ENCODE measurements at places on chromosomes 2 and 18.
A peak's percentile ranks its signal among the peaks of the same experiment; 100 is the strongest.

DNA sequence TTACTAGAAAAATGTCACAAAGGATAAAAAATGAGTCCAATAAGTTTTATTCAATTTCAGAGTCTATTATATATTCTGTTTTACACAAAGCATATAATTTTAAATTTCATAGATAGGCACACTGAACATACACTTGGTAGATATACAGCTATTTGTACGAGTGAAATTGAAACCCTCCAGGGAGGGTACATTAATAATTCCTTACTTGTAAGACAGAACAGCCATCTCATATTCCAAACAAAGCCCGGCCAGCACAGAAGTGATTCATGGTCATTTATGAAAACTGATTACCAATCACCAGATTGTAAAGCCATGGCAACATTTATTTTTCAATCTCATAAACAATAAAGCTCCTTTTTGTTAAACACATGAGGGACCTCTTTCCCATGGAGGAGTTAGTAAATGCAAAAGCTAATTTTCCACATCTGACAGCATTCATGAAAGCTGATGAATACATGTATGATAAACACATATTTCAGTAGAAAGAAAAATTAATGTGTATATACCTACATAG is 190.6 kb downstream of the TDRD15 start:
- DNase-seq, result peak; percentile 39

- DNase-seq, result no peak
These were observed 61.8 kb downstream of the FMNL2 start for GRCh38 chr2:152396763-152397162.

GRCh38 chr2:45229411-45229810 is 220.2 kb upstream of the SIX2 start:
- no peak for DNase-seq

- no peak for DNase-seq
These were observed 295.9 kb upstream of the CRIM1 start for GRCh38 chr2:36059691-36060090.

DNA sequence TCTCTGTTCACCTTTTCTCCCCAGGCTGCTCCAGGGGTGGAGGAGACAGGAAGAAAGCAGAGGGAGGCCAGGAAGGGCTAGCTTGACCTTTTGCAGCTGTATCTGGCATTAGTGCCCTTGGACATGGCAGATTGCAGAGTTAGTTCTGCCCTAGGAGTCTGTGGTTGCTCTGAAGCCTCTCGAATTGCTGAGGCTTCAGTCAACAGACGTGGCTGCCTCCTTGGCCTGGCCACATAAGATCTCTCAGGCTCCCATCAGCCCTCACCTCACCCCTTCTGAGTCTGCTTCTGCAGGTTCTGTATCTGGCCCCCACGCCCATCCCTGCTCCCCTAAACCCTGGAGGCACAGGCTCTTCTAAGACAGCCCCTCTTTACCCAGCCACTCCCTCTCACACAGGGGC is 18.2 kb upstream of the PLB1 start:
- DNase-seq, result no peak

DNA sequence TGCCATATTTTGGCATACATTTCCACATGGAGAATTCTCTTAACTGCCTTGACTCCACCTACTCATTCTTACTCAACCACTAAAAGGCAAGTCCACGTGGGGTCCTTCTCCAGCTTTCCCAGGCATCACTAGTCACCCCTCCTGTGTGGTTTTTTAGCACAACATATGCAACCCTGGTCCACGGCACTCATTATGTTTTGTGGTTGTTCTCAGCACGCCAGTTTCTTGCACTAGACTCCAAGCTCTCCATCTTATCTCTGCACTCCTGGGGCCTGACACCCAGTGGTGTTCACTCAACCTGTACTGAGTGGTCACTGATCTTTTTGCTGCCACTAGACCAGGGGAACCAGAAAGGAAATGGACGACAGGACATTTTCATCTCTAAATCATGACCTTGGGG is 18.0 kb downstream of the MARCHF4 start:
- no peak for DNase-seq

DNA sequence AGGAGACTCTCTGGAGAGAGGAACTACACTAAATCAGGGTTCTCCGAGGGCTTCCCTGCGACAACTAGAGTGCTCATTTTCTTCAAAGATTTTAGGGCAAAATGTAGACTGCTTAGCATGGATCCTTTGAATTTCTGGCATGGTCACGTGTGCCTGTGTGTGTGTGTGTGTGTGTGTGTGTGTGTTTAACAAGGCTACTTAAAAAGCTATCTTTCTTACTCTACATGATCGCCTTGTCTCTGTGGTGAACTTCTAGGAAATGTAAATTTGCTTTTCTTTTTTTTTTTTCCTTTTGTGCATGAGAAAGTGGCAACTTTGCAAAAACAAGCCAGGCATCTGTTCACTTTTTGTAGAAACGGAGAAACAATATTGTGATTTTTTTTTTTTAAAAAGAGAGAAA is 43.9 kb downstream of the SOX11 start:
- DNase-seq, result no peak

GRCh38 chr2:234649951-234650350 is 153.1 kb upstream of the ARL4C start:
- DNase-seq, result no peak
